BE2C (cell line): ENCODE measurements at places on chromosomes 4 and X.
A peak's percentile ranks its signal among the peaks of the same experiment; 100 is the strongest.

DNA sequence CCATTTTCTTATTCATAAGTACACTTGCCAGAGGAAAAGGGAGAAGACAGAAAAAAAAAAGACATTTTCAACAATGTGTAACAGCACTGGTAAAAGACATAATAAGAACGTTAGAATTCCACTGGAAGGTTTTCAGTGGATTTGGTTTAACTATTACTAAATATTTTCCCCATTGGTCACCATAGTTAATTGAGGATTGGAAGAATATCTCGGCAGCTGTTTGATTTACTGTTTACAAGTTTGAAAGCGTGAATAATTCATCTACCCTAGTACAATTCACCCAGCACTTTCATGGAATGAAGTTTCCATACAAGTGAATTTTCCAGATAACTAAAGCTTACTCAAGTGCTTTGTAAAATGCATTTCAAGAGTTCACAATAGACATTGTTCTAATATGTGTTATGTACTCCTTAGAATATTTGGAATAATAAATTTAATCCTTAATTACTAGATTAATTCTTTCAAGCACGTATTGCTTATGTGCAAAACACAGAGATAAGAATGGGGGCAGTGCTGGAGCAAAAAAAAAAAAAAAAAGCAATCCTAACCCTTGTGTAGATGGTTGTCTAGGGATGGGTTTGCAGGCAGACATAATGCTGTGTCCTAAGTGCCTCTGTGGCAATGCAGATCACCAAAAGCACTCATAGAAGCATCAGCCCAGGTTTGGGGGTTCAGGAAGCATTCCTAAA lies 57.1 kb downstream of the ENPEP start:
- no peak for DNase-seq

DNA sequence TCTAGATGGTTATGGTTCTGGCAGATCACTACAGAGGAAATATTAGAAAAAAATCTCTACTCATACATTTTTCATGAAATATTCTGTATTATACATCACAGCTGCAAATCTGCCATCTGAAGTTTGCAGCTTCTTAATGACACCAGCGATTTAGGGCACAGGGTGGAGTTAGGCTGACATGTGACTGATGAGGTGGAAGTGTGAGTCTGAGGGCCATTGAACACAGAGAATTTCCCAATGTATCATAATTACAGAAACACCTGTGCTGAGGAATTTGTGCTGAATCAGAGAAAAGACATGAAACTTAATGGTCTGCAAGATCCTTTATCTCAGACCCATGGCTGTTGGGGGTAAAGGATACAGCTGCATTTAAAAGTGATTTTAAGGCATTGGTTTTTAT lies 2025.6 kb upstream of the AGA start:
- DNase-seq: no peak

- peak; percentile 83 for DNase-seq
These were observed at the start of gene PCDH18 for GRCh38 chr4:137531986-137532868. Gene PCDH18, minus strand, starts transcription at chr4:137532494. Its CDS starts 406 bp downstream, at chr4:137532088.

DNA sequence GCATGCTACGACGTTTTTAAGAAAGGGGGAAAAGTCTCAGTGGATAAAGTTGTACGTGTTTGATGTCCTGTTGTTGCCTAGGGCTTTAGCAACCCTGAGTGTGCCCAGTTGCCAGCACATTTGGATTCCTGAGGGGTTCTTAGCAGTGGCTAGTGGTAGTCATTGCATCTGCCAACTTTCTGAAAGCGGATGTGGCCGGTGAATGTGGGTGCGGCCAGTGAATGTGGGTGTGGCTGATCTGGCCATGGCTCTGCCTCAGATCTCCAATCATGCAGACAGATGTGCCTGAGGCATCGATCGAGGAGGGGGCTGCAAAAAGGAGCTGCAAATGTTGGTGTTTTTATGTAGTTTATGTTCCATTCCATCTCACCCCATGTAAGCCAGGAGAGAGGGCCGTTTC lies 41.5 kb upstream of the FAT1 start:
- DNase-seq: peak; percentile 11

DNA sequence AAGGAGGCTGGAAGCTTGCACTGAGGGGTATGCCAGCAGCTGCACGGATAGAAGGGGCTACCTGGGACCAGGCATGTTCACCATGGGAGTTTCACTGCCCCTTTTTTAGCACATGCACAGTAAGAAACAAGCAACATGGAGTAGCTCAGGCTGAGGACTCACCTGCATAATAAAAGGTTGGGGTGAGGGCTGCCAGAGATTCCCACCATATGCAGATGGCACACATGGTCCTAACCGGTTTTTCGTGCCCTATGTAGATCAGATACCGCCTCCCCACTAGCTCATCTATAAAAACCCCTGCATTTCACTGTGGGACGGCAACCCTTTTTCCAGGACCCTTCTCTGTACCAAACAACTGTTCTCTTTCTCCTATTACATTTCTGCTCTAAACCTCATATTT lies 97.0 kb upstream of the LANCL3 start:
- no peak for DNase-seq

DNA sequence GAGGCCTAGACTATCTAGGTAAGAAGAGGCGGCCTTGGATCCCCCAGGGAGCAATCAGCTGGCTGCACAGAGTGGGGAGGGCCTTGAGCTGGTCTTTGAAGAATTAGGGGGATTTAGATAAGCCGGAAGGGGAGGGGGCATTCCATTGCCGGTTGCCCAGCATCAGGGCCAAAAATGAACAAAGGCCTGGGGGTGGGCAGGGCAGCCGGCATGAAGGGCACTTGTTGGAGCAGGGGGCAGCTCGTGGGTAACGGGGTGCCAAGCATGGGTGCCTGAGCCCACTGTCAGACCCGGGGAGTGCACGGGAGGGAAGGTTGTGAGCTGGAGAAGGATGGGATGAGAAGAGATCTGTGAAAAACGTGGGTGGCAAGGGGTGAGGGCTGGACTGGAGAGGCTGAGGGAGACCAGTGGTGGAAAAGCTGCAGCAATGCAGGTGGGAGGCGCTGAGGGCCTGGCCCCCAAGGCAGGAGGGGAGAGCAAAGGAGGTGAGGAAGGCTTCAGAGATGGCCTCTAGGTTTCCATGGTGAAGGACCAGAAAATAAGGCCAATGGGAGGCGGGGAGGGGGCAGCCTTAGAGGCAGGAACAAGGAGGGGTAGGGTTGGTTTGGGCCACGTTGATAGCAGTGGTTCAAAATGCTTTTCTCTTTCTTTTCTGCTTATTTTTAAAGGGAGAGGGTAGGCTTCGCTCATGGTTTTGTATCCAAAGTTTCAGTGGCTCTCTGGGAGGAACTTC lies 8.6 kb downstream of the KLF3 start:
- no peak for DNase-seq

DNA sequence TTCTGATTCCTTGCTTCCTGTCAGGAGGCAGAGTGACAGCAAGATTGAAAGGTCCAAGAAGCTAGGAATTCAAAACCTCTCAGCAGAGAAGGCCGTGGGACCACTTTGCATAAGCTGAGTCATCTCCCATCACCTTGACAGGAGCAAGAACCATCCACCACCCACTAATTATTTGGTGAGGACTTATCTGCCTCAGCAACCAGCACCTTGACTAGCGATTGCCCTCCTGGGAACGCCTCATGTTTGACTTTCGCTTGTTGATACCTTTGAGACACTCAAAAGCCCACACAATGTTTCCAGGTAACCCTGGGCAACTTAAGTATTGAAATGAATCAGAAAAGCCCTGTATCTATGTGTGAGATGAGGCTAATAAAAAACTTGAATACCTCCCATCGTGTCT lies 233.5 kb upstream of the GYPA start:
- DNase-seq: no peak

- no peak for DNase-seq
These were observed 2506.0 kb downstream of the PCDH7 start for GRCh38 chr4:33226133-33226532.
